ENCODE measurements at places on chromosomes 6 and 20.

GRCh38 chr20:54017846-54018245 is 52.5 kb downstream of the BCAS1 start:
- DNase-seq, result no peak

DNA sequence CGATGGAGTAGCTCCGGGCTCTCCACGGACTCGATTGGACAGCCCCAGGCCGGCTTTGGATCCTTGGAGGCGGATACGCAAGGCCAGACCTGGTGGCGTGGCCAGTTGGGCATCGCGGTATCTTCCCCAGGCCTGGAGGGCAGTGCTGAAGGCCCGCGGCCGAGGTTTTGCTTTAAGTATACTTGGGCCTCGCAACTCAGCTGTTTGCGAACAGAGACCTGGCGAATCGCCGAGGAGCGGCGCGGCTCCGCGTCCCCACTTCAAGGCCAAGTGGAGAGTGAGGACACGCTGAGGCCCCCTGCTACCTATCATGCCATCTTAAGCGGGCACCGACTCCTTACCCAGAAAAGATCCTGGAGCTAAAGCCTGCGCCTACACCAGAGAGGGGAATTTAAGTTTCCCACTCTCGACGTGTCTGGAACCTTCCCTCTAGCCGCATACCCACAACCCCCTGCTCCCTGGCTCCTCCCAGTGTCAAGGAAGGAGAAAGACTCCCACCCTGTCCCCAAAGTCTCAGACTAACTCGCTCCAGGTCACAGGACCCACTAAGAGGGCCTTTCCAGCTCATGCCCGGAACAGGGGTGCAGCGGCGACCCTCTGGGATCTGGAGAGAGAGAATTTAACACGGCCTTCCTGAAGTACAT is 4.1 kb downstream of the LINC00237 start:
- DNase-seq, result no peak

GRCh38 chr6:11322252-11322885 is 89.9 kb upstream of the NEDD9 start:
- no peak for DNase-seq

- no peak for DNase-seq
These were observed 46.1 kb downstream of the FKBP5 start for GRCh38 chr6:35642471-35643161.

DNA sequence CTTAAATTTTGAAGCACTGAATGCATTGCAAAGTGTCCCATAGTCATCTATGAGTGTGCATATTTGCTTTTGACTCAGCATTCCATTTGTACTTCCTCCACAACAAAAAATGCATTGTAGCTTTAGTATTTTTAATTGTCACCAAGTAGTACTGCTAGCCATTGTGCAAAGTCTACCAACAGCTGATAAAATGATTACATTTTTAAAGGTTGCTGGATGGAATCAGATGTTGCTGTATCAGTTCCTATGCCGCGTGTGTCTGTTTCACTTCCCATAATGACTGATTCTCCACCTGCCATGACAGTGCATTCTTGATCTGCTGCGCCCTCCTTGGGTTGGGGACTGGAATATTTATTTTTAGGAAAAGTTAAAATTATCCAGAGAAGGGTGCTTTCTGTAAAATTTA is 41.2 kb downstream of the SLX4IP start:
- DNase-seq, result no peak

GRCh38 chr20:31607640-31608250 is 2.7 kb downstream of the ID1 start:
- DNase-seq, result no peak

- DNase-seq, result no peak
These were observed 211.6 kb upstream of the MARCKS start for GRCh38 chr6:113645576-113645970.

- no peak for DNase-seq
These were observed 281.0 kb downstream of the CDC5L start for GRCh38 chr6:44668391-44668930.

DNA sequence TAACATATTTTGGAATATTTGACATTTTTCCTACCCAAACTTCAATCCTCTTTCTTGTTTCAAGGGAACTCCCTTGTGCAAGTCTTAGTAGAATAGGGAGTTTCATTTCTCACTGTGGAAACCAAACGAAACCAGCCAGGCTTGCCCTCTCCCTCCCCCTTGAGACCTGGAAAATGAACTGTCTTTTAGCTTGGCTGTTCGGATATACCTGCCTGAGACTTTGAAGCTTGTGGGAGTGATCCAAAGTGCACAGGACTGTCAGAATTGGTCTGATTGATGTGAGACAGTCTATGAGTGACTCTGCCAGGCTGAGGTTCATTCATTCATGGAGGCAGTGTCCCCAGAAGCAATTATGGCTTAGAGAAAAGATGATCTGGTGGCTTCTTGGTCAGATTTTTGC is 388.1 kb downstream of the EPM2A start:
- no peak for DNase-seq

DNA sequence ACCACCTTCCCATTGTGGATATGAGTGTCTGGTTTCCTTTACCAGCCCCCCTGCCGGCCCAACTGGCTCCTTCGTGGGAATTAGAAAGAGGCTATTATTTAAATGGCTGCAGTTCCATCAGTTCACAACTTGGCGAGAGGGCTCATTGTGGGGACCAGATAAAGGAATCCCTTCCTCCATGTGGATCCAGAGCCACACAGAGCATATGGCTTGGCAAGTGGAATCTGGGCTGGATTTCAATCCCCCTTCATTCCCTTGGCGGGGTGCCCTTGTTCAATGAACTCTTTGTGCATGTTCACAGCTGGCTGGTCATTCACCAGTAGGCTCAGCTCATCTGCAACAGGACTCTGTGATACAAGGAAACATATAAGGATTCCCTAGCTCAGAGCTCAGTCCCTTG is 140.6 kb downstream of the OPN5 start:
- DNase-seq, result no peak

DNA sequence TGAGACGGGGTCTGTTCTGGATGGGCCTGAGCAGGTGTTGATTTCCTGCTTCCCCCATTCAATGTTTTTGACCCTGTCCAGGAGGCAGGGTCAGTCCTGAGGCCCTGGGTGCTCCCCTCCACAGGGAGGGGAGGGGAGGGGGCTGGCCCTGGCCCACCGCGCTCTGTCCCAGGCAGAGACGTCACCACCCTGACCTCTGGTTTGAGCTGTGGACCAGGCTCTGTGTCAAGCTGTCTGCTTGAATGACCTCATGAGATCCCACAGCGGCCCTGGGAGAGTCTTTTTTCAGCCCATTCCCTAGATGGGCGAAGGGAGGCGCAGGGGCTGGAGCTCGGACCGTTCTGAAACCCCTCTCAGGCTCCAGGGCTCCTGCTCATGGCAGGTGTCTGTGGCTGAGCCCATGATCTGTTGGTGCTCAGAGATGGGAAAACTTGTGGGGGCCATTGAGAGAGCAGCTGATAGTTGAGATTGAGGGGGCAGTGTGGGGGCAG is 8.9 kb upstream of the LKAAEAR1 start:
- no peak for DNase-seq

- DNase-seq, result no peak
These were observed 6.9 kb downstream of the NELFCD start for GRCh38 chr20:58987790-58988564.

GRCh38 chr20:51084593-51085377 is 61.9 kb upstream of the KCNG1 start:
- DNase-seq, result no peak

- no peak for DNase-seq
These were observed 92.6 kb downstream of the MAP3K7 start for GRCh38 chr6:90494067-90494780.

DNA sequence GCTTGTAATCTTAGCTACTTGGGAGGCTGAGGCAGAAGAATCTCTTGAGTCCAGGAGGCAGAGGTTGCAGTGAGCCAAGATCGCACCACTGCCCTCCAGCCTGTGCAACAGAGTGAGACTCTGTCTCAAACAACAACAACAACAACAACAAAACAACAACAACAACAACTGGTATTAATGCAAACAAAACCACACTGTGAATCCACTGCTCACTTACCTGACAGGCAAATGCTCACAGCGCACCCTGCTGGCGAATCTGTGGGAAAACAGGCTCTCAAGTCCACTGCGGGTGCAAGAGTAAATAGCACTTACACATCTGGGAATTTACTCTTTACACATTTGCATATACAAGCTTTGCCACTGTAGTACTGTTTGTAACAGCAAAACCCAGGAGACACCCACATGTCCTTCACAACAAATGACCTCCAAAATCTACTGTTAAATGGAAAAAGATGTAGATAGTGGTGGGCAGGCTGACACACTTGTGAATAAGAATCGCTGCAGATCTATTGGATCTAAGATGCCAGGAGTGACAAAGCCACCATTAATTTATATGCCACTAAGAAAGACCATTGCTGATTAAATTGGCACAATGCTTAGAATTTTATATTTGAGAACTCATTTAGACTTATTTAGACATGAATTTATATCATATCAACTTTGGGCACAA is 29.3 kb downstream of the NSFL1C start:
- no peak for DNase-seq

DNA sequence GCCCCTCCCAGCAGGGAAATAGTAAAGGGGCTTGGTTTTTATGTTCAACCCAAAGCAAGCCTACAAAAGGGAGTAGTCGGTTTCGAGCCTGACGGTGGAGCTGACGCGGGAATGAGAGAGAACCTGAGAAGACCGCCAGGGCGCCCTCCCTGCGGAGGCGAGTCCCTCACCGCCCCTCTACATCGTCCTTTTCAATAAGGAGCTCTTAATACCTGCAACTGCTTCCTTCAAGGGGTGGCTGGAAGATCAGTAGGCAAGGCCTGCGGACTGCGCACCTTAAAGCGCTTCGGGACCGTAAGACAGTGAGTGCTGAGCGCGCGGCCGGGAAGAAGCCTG is 709 bp upstream of the ZNF76 start:
- no peak for DNase-seq

- no peak for DNase-seq
These were observed 5.7 kb downstream of the VSX1 start for GRCh38 chr20:25076201-25076600.

- DNase-seq, result no peak
These were observed 27.0 kb upstream of the CALHM6 start for GRCh38 chr6:116434056-116434725.

DNA sequence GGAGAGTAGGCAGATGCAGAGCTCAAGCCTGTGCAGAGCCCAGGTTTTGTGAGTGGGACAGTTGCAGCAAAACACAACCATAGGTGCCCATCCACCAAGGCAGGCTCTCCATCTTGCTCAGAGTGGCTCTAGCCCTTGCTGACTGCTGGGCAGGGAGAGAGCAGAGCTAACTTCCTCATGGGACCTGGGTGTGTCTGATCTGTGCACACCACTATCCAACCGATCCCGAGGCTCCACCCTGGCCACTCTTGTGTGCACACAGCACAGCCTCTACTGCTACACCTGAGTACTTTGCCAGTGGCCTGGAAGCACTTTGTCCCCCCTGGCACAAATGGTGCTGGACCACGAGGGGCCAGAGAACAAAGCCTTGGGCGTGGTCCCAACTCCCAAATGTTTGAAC is 7.9 kb upstream of the DEFB125 start:
- DNase-seq, result no peak

DNA sequence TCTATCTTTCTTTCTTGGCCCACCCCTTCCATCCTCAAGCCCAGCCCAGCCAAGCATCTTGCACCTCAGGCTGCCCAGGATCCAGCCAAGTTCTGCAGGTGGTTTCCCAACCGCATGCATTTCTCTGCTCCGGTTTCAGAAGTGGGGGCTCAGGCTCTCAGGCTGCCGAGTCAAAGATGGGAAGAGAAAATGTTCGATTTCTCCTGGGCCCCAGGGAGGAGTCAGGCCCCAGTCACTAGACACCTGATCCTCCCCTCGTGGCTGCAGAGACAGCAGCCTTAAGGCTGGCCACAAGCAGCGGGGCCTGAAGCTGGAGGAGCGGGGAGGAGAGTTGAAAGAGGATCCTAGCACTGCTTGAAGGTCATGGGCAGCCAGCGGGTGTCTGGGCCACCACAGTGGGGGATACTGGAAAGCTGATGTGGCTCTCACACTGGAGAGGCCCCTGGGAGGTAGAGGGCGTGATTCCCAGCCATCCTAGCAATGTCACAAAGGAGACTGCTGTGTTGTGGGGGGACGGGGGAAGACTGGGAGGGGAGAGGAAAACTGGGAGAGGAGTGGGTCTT is 42.2 kb upstream of the ZFAND3 start:
- DNase-seq, result no peak

DNA sequence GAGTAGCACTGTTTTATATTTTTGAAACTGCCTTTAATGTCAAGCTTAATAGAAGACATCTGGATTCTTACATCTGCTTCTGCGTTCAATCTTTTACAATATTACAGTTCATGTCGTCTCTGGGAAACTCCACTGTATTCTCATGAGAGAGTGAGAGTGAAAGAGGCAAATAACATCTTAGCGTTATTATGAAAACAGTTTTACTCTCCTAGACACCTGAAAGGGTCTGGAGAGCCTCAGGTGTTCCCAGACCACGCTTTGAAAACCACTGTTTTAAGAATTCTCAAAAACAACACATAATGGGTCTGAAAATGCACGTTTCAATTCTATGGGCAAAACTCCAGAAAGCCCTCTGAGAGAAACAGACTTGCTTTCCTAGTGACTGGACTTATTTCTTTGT is 63.3 kb downstream of the ARHGAP18 start:
- DNase-seq, result no peak

GRCh38 chr6:125104425-125104824 is 49.1 kb upstream of the TPD52L1 start:
- DNase-seq, result no peak

- DNase-seq, result no peak
These were observed 20.9 kb upstream of the SHLD1 start for GRCh38 chr20:5729348-5729747.

- DNase-seq, result no peak
These were observed 1009.4 kb downstream of the KIF16B start for GRCh38 chr20:15563836-15564235.

DNA sequence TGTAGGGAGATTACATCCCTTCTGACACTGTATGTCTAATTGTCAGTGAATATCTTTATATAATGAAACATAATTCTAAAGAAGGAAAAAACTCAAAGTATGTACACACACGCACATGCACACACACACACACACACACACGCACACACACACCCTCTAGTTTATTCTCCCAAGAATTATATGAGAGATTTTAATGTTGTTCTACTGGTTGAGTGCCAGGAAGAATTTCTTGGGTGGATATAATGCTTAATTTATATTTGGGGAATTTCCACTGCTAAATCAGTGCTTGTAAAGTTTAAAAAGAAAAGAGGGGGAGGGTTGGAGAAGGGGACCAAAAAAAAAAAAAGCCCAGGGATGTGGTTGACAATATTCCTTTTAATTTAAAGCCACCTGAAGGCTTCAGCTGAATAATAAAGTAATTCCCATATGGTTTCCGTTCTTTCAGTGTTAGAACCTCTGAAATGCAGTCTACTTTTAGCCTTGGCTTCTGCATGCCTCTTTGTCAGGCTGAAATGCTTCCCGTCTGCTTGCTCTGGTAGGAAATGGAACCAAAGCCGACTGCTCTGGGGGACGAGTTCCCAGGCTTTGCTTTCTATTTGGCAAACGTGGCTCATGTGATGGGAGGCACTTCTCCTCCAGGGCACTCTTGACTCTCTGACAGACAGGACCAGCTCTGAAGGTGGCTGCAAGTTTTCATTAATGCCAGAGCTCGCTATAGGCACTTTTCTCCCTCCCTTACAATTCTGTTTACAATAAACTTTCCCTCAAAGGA is 225.4 kb downstream of the PRL start:
- no peak for DNase-seq
